ENCODE measurements at places on chromosomes 3 and 15.
A peak's percentile ranks its signal among the peaks of the same experiment; 100 is the strongest.

DNA sequence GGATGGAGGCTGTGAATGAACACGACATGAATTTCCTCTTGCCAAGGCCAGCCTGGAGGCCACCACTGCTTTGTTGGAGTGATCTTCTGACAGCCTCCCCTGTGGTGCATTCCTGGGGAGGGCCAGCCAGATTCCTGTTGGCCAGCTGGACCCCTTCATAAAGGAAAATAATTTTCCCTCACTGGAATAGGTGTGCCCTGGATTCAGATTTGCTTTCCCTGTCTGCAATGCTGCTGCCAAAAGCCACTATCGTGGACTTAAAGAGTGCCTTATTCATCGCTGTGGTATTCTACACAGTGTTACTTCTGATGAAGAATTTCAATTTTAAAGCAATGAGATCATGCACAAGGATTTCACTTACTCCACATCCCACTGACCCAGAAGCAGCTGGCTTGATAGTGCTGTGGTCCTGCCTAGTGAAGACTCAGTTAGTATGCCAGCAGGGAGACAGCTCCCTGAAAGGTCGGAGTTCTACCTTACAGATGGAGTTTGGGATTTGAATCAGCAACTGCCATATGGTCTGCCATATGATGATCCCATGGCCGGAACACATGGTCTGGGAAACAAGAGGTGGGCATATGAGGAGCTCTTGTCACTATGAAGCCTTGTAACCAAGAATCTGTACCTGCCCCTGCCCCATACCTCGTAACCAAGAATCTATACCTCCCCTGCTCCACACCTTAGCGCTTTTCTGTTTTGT lies 145.2 kb downstream of the KLF13 start:
- DNase-seq: peak; percentile 92

GRCh38 chr15:67003586-67003985 lies 61.8 kb upstream of the SMAD3 start:
- no peak for DNase-seq

DNA sequence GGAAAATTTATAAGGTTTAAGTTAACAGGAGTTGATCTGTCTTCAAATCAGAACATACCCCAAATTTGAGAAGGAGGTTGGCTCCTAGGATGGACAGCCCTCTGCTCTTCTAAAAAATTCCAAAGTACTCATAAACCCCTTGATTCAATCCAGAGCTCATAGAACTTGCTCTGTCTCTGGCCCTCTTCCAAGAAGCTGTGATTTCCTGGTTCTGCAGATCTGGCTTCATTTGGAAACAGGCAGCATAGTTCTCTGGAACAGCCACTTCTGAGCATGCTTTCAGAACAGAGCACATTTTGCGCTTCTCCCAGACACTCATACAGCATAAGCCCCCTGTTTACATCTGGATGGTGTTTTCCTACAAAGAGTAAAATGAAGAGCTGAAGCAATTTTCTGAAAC lies 96.7 kb downstream of the KBTBD8 start:
- DNase-seq: no peak

- no peak for DNase-seq
Observed at GRCh38 chr3:160226026-160226907, 1.0 kb downstream of the C3orf80 start.

- no peak for DNase-seq
Observed at GRCh38 chr3:133383175-133383574, 16.7 kb upstream of the BFSP2 start.

GRCh38 chr15:72515591-72516389 lies 41.7 kb downstream of the ARIH1 start:
- DNase-seq: no peak

DNA sequence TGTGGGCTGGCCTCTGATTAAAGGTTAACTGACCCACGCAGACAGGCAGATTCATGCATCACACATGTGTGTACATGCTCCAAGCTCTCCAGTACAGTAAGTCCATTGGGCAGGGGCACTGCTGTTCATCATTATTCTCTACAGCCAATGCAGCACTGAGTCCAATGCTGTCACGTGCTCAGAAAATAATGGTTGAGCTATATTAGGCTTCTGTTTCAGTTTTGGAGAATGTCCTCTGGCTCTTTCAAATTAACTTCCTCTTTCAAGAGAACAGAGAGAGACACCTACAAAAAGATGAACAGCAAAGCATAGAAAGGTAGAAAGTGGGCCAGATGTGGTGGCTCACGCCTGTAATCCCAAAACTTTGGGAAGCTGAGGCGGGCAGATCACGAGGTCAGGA lies 202.6 kb downstream of the MEX3B start:
- DNase-seq: no peak

- peak; percentile 51 for DNase-seq
Observed at GRCh38 chr3:49805367-49805782, 2.3 kb downstream of the INKA1 start.

- DNase-seq: no peak
Observed at GRCh38 chr15:65115542-65115941, 542 bp upstream of the UBAP1L start.

GRCh38 chr3:71111784-71112440 lies 471.6 kb downstream of the FOXP1 start:
- DNase-seq: peak; percentile 93

DNA sequence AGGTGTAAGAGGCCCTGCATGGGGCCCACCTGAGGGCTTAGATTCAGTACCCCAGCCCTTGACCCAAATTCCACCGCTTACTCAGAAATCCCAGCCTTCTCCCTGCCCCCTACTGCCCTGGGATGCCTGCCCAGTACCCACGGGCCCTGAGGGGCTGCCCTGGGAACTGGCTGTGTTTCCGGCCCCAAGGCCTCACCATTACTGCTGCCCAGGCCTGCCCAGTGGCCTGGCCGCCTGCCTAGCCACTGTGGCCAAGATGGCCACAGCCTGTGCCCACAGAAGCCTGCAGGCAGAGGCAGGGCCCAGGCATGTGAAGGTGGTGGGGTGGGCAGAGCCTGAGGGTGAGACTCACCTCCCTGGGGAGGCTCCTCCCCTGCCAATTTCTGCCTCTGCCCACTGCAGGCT lies 6.1 kb upstream of the PRKCD start:
- DNase-seq: no peak

GRCh38 chr3:115651599-115651998 lies 28.3 kb downstream of the GAP43 start:
- DNase-seq: no peak

DNA sequence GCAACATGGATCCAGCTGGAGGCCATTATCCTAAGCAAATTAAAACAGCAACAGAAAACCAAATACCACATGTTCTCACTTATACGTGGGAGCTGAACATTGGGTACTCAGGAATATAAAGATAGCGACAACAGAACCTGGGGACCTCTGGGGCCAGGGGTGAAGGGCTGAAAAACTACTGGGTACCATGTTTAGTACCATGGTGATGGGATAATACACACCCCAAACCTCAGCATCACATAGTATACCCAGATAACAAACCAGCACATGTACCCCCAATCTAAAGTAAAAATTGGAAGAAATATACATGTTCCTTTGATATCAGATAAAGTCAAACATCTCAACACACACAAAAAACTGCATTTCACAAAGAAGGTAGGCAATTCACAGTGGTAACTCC lies 876.2 kb downstream of the TBL1XR1 start:
- no peak for DNase-seq

DNA sequence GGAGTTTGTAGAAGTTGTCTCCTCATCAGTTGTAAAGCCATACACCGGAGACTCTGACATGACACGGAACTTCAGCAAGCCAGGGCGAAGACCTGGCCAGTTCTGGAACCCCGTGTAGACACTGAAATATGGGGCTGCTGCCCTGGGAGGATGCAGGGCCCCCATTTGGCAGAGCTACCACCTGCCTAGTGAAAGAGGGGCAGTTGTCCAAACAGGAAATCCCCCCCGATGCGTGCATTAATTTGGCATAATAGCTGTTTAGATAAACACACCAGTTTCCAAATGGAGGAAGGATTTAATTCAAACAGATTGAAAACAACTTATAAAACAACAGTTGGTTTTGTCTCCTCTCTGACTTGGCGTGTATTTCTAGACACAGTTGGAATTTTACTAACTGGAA lies 357.2 kb downstream of the GABRG3 start:
- DNase-seq: no peak

DNA sequence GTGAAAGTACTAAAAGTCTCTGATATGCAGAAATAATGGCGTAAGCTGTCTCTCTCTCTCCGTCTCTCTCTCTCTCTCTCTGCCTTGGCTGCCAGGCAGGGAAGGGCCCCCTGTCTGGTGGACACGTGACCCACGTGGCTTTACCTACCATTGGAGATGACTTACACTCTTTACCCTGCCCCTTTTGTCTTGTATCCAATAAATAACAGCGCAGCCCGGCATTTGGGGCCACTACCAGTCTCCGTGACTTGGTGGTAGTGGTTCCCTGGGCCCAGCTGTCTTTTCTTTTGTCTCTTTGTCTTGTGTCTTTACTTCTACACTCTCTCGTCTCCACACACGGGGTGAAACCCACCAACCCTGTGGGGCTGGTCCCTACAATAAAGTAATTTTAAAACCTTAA lies 12.2 kb upstream of the TMEM40 start:
- DNase-seq: no peak

DNA sequence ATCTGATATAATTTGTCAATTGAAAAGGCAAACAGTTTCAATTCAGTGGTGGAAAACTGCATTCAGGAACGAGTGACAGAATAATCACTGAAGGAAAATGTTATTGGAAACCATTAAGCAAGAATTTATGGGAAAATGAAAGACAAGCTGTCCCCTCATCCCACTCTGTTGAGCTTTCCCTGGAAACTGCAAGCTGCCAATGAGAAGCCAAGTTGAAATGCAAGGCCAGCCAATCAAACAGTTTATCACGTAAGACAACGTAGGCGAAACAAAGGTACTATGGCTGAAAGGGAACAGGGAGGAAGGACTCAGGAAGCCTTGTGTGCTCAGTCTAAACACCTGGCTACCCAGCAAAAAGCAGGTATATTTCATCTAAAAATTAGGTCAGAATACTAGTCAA lies 187.9 kb upstream of the ATP10A start:
- DNase-seq: no peak

DNA sequence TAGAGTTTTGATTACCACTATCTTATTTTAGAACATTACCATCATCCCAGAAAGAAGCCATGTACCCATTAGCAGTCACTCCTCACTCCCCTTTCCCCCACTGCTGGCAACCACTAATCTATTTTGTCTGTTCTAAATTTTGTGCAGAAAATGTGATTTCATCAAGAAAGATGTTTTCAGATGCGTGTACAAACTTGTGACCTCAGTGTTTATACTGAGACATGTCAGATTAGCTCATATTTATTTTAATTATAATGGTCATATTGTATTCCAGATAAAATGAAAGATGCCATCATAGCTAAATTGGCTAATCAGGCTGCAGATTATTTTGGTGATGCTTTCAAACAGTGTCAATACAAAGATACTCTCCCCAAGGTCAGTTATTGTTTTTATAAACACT lies 27.8 kb downstream of the PDCD6IP start:
- no peak for DNase-seq

DNA sequence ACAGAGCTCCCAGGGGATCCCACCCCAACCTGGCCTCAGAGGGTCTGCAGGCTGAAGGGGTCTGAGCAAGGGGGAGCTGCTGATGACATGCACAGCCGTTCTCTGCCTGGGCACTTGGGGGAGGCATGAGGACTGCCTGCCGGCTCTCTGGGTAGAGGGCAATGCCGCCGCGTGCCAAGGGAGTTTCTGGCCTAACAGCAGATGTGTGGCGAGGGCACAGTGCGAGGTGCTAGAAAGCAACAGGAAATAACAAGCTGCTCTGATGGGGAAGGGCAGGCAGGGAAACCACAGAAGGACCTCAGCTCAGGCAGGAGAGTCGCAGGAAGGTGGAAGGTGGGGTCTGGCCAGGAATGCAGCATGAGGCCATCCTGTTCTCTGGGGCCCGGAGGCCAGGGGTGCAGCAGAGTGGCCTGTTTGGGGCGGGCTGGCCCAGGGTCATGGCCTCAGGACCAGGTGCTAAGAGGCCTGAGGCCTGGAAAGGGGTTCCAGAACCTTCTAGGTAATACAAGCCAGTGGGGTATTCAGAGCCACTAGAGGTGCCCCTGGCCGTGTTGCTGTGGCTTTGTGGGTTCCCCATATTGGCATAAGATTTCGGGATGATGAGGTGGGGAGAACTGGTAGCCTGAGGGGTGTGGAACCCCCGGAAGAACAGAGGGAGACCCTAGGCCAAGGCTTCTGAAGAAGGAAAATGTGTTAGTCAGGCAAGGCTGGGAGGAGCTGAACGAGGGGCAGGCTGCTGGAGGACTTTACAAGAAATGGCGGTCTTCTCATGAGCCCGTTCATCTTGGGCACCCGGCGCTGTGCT lies 41.2 kb downstream of the RGMA start:
- no peak for DNase-seq

GRCh38 chr3:189724356-189724755 lies 93.2 kb downstream of the TP63 start:
- no peak for DNase-seq

DNA sequence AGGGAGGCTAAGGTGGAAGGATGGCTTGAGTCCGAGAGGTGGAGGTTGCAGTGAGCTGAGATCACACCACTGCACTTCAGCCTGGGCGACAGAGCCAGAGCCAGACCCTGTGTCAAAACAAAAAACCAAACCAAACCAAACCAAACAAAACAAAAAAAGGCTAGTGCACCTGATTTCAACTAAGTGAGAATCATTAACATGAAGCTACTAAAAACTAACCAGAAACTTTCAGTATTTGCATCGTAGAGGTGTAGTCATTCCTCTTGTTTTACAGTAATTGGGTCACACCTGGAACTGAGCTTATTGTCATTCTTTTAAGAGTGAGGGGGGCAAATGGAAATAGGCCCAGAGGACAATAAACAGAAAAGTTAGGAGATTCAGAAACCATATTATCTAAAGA lies 58.5 kb downstream of the ST6GAL1 start:
- no peak for DNase-seq

- DNase-seq: no peak
Observed at GRCh38 chr15:80992006-80992405, 2.4 kb upstream of the MESD start.

- no peak for DNase-seq
Observed at GRCh38 chr3:53196575-53197407, 35.8 kb downstream of the PRKCD start.

- DNase-seq: no peak
Observed at GRCh38 chr3:54034971-54035370, 87.4 kb upstream of the CACNA2D3 start.
